ENCODE measurements at places on chromosomes 5 and 9.

- DNase-seq, result no peak
Observed at GRCh38 chr5:152534641-152535040, 129.6 kb upstream of the NMUR2 start.

DNA sequence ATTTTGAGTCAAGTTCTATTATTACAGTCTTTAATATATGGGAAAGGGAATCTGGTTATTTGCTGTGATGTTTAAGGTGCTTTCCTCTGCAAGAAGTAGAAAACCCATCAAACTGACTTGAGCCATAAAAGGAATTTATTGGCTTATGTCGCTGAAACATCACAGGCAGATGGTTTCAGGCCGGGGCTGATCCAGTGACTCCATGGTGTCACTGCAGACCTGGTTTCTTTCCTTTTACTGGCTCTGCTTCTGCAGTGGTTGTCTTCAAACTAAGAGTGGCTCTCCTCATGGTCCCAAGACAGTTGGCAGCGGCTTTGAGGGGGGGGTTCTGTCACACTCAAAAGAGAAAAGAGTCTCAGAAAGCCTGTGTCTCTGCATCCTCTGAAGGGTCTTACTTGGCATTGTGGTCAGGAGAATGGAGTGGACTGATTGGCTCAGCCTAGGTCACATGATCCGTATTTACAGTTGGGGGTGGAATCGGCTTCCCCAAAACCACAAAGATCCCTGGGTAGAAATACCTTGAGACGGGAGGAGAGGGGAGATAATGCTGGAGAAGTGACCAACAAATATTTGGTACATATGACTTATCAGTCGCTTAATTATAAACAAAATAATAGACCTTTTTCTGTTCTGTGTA is 106.3 kb downstream of the DAPK1 start:
- DNase-seq, result no peak

DNA sequence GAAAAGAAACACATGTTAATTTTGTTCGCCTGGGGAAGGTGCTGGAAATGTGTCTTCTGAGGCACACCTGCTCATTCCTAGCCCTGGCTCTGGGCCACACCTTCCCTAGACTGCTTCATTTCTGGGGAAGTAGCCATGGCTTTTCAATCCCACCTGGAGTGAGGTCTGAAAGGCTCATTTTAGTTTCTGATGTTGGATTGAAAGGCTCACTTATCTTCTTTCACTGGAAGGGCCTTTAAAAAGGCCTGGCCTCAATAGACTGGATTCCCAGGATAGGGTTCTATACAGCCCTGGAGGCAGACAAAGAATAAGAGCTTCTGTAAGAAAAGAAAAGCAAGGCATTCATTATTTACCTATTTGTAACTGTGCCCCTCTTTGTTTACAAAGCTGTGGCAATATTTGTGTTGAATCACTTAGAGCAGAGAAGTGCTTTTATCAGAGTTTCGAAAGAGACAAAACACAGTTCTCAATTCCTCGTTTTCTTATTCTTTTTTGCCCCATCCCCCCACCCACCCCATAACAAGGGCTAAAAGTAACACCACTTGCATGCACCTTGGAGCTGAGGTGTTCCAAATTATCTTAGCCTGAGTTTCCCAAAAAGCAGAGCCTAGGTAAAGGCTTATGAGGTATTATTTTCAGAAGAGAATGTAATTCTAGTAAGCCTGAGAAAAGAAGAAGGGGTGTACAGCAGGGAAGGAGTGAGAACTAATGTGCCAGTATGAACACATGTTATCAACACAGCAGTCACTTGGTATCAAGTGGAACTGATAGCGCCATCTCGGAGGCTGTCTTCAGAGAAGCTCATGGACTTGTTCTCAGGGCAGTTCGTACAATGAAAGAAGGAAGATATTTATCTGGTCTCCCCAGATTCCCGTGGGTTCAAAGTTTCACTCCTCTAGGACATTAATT is 413.1 kb downstream of the KCTD16 start:
- no peak for DNase-seq

DNA sequence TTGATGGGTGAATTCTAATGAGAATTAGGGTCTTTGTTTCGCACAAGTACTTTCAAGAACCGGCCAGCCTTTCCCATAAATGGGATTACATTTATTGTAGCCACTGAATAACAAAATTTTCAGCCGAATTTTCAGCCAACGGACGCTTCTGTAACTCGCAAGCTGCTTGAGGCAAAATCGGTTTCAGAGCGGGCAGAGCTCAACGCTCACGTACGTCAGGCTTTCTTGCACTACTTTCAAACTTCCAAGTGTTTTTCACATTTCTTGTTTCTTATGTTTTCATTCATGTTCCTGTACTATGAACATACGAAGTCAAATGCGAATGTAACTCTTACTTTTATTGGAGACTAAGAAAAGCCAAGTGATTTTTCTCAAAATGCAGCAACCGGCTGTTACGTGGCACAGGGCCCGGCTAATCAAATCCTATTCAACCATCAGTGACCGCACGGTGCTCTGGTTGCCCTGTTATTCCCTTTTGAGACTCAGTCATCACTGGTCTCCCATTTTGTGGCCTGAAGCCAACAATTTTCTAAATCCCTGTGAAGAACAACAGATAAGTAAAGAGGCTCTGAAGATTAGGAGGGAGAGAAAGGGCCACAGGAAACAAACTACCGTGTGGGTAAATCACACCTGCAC is 68.5 kb downstream of the SLC28A3 start:
- no peak for DNase-seq

DNA sequence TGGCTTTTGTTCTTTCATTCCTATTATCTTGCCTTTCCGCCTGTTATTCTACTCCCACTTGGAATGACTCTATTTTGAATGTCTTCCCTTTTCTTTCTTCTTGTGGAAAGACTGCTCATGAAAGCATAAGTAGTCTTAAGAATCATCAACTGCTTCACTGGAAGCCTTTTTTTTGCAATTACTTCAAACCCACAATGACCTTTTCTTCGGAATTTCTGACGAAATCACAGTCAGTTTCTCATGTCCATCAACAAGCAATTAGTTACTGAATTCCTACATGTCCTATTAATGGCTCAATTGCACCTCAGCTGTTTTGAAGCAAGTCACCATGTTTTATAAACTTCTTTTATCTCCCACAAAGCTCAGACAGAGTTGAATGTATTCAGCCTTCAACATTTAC is 196.2 kb downstream of the TARS1 start:
- no peak for DNase-seq

DNA sequence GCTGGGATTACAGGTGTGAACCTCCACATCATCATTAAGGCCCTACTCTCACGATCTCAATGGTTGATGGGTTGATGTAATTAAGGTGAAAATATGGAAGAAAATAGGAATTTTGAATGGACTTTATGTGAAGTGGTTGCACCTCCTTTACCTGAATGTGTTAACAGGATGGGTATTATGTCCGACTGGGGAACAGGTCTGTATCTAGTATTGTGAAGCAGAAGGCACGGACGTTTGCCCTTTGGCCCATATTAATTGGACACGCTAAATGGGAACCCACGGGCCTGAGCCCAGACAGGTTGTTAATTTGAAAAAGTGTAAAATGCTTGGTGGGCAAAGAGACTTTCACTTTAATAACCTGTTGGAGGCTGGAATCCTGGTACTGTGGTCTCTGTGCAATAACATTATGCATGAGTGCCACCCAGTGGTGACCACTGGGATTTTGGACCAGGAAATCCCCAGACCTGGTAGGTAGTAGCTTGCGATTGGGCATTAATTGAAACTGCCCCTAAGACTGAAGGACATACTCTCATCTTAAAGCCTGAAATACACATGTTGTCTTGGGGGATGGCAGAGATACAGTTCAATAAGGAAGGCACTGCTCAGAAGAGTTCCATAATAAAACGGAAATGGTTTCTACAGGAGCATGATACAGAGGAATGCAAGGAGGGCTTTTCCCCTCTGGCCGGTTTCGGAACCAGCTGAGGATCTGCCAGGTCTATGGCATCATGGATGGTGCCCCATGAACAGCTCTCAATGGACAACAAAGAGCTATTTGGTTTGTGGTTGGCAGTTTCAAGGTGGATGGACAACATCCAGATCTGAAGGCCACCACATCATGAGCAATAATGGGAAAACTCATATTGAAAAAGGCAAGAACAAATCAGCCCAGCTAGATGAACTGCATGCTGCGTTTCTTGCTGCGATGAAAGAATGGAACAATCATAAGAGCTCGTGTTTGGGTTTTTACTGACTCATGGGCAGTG is 26.2 kb upstream of the BICD2 start:
- no peak for DNase-seq

DNA sequence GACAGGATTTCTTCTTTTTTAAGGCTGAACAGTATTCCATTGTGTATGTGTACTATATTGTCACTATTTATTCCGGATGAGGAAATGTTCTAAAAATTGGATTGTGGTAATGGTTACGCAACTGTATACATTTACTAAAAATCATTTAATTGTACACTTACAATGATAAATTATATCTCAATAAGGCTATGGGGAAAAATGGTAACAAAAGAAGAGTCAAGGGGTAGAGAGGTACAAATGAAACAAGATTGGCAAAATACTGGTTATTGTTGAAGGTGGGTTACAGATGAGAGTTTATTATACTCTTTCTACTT is 62.3 kb upstream of the TNFAIP8 start:
- DNase-seq, result no peak

GRCh38 chr9:86573886-86574285 is 219.7 kb upstream of the TUT7 start:
- DNase-seq, result no peak

GRCh38 chr9:16645970-16646369 is 224.5 kb downstream of the BNC2 start:
- no peak for DNase-seq

- no peak for DNase-seq
Observed at GRCh38 chr9:23423999-23424398, 402.0 kb downstream of the ELAVL2 start.

- no peak for DNase-seq
Observed at GRCh38 chr9:4852419-4852818, 59.7 kb downstream of the RCL1 start.

- DNase-seq, result no peak
Observed at GRCh38 chr5:50984640-50985039, 318.2 kb downstream of the PARP8 start.

DNA sequence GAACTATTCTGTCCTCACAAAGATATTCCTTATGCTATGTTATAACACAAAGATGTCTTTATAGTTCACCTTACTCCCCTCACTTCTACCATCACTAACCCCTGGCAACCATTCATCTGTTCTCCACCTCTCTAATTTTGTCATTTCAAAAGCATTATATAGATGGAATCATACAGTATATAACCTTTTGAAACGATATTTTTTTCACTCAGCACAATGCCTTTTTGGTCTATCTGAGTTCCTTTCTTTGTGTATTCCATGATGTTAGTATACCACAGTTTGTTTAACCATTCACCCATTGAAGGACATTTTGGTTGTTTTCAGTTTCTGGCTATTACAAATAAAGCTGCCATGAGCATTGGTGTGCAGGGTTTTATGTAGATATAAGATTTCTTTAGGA is 35.8 kb upstream of the STOM start:
- no peak for DNase-seq

GRCh38 chr5:80507663-80508062 is 19.8 kb downstream of the FAM151B start:
- DNase-seq, result no peak

DNA sequence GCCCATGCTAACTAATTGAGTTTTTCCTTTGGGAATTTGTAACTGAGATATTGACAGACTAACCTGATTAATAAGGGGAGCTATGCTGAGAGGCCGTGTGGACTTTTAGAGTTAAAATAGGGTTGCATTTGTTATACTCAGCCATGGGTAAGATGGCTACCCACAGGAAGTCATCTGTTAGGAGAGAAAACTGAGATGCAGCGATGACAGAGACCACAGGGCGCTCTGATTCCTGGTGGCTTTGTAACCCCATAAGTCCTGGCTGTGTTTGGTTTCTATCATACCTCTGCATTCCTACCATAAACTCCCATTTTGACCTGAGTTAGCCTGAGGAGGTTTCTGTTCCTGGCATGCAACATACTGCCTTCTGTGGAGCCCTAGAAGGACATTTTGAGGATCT is 19.5 kb upstream of the PANK3 start:
- no peak for DNase-seq

DNA sequence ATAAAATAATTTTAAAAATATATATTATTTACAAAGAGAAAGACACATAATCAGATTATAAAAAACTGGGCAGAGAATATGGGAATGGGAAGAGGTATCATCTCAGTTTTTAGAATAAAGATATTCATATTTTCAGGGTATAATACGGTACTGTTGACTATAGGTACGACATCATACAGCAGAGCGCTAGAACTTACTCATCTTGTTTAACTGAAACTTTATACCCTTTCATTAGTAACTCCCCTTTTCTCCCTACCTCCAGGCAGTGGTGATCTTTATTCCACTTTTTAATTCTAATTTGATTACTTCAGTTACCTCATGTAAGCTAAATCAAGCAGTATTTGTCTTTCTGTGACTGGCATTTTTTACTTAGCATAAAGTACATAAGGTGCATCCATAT is 742.1 kb downstream of the MTRR start:
- DNase-seq, result no peak

GRCh38 chr9:133658442-133659431 is 22.6 kb downstream of the DBH start:
- no peak for DNase-seq

GRCh38 chr5:167643631-167644280 is 647.7 kb upstream of the WWC1 start:
- DNase-seq, result no peak

DNA sequence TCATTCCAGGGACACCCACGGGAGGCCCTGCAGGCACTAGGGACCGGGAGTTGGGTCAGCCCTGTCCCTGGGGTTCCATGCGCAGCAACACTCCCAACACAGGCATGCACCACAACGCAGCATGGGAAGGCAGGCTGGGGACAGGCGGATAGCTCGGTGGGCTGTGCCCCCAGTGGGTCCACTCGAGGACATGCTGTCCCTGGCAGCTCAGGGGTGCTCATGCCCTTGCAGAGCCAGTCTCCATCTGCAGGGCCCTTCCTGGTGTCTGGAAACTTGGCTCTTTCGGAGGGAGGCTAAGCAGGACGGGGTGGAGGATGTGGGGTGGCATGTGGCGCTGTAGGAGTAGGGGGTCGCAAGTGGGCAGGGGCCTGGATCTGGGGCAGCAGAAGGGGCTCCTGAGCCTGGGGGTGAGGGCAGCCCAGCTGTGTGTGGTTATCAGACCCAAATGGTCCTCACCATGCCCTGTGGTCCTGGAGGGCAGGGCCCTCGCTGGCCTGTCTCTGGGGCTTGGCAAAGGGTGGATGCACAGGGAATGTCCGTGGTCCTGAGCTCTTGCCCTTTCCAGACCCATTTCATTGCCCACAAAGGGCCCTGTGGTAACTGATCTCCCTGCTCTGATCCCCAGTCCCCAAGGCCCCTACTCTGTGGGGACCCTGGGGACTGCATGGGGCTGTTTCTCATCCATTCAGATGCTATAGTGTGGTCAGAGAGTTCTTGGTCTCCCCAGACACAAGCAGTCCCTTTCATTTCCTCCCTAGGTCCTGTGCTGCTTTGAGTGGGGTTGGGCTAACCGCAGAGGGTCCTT is 90.3 kb upstream of the PHYKPL start:
- DNase-seq, result no peak

- DNase-seq, result no peak
Observed at GRCh38 chr5:160743027-160743426, 109.0 kb downstream of the ATP10B start.

DNA sequence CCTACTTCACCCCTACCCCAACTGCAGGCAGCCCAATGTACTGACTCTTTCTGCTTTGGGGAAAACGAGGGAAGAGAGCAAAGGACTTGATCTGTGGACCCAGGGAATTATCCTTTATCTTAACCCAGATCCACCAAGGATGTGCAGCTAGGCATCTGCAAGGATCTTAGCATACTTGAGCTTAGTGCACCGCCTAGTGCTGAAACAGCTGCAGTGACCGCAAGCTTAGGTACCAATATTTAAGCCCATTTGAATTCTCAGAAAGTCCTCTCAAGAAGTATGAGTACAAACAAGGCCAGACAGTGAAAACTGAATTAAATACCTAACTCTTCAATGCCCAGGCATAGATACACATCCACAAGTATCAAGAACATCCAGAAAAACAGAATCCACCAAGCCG is 576.7 kb upstream of the ADAMTS16 start:
- no peak for DNase-seq
